Kidney (tissue), 22 donors: ENCODE measurements at places on chromosomes 7 and 10. TPM values are rescaled to one million over a fixed set of nuclear protein-coding genes. Genes with fewer than 3 reads are reported as not detected.
A peak's percentile ranks its signal among the peaks of the same experiment; 100 is the strongest.

- no peak for DNase-seq
Observed at GRCh38 chr10:16440396-16441133, 3.8 kb downstream of the PTER start.

Gene PPP1R17
- total RNA-seq: not detected

DNA sequence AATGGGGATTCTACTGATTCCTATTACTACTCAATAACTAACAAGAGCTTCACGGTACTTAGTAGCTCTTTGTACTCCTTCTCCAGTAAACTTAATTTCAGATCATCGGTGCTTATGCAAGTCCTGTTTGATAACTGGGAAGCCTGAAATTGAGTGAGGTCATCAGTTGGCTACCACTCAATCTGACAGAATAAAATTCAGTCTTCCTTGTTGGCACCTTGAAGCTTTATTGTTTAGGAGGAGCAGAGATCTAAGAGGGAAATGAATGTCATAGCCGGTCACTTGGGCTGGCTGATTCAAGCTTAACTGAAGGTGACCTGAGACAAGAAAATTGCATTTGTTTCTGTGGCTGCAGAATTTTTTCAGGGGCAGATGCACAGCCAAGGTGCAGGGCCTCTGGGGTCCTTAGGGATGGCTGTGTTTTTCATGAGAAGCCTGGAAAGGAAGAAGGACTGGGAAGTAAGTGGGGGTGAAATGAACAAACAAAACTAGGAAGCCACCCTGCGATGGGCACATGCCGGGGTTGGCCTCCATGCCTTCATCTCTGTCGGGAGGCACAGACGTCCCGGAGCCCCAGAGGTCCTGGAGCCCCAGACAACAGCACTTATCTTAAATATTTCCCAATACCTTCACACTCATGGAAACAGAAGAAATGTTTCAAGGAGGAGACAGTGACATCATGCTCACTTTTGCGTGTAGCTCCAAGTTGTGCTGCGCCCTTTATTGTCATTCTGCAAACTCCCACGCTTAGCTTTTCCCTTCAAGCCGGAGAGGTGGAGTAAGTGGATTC, 85.0 kb upstream of the KIF5B start:
- peak; percentile 3 for DNase-seq

Gene WNT16
- total RNA-seq: not detected

Gene SPDYE11
- not detected for total RNA-seq

GRCh38 chr7:732094-732541, 5.0 kb upstream of the PRKAR1B start:
- DNase-seq: peak; percentile 29

DNA sequence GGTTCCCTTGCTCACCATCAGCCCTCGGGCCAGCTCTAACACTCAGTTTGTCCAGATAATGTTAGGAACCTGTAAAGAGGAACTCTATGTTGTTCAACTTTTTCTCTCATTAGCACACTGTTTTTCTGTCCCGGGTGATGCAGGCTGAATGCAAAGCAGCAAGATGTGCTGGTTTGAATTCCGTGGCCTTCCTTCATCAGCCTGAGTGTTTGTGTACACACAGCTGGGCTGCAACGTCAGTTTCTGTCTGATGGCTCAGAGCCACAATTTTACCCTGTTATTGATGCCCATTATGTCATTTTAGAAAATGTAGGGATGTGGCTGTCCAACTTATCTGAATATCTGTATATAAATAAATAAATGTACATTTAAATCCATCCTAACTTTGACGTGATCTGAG, 152.0 kb downstream of the PLPP4 start:
- DNase-seq: no peak

DNA sequence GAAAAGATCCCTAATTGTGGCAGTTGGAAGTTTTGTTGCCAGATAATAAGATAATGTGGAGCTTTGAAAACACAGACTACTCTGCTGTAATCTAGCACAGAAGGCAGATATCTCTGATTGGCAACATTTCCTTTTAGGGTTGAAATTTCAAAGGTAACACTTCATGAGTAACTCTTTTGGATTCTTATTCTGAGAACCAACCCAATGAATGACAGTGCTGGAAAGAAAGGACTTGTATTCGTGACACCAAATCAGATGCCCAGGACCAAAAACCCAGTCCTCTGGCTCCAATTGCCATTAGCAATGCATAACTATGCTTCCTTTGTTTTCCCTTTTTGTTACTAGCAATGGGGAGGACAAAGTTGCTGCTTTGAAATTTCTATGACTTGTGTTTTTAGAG, 41.0 kb upstream of the ELMO1 start:
- no peak for DNase-seq

Gene GJD4
- total RNA-seq: not detected

- peak; percentile 69 for DNase-seq
Observed at GRCh38 chr10:110005719-110006118, 2.1 kb upstream of the ADD3 start.

DNA sequence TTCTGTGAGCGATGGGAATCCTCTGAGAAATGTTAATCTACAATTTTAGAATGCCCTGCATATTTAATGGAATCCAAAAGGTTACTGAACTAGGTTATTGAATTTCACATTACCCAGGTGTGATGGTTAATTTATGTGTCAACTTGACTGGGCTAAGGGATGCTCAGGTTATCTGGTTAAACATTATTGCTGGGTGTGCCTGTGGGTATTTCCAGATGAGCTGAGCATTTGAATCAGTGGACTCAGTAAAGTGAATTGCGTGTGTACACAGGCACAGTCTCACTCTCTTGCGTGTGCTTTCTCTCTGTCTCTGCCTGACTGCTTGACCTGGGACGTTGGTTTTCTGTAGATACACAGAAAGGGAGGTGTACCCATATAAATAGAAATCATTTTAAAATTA, 21.7 kb downstream of the RNF32 start:
- DNase-seq: no peak

Gene ASB10
- not detected for total RNA-seq

- no peak for DNase-seq
Observed at GRCh38 chr10:71191019-71191418, 21.4 kb upstream of the UNC5B start.

GRCh38 chr7:153858355-153858754, 193.8 kb upstream of the DPP6 start:
- DNase-seq: peak; percentile 60

- peak; percentile 51 for DNase-seq
Observed at GRCh38 chr7:131502810-131503508, 53.5 kb downstream of the PODXL start.

Gene PCGF6
- 6.3 TPM for total RNA-seq
